Hepatocyte (in vitro differentiated cells): ENCODE measurements at places on chromosomes 7 and 10. TPM values are rescaled to one million over a fixed set of nuclear protein-coding genes. Genes with fewer than 3 reads are reported as not detected.
A peak's percentile ranks its signal among the peaks of the same experiment; 100 is the strongest.

GRCh38 chr7:149321978-149322541, 60.1 kb downstream of the ZNF783 start:
- H3K36me3 ChIP-seq, result no peaks in the 10 kb centered on the region
- no peaks in the 10 kb centered on the region for H3K27me3 ChIP-seq
- no peaks in the 10 kb centered on the region for H3K4me1 ChIP-seq
- no peak overlapping the region for H3K27ac ChIP-seq
- H3K4me3 ChIP-seq, result no peak overlapping the region

DNA sequence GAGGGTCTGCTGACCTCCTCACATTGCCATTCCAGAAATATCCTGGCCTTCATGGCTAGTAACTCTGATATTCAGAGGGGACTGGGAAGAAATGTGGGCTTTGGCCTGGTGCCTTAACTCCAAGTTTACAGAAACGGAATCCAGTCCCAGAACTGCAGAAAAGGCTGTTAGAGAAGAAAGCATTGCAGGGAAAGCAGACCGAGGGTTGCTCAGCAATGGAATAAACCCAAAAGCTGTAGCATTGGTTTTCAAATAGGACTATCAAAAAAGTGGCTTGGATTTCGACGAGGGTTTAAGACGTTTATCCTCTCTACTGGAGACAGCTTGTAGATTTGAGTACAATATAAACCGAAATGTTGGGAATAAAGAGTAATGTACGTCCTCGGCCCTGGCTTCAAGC, 425.8 kb upstream of the FOXK1 start:
- no peaks in the 10 kb centered on the region for H3K4me1 ChIP-seq
- no peaks in the 10 kb centered on the region for H3K27me3 ChIP-seq
- H3K27ac ChIP-seq, result peak overlapping the region; percentile 20
- no peak for DNase-seq

DNA sequence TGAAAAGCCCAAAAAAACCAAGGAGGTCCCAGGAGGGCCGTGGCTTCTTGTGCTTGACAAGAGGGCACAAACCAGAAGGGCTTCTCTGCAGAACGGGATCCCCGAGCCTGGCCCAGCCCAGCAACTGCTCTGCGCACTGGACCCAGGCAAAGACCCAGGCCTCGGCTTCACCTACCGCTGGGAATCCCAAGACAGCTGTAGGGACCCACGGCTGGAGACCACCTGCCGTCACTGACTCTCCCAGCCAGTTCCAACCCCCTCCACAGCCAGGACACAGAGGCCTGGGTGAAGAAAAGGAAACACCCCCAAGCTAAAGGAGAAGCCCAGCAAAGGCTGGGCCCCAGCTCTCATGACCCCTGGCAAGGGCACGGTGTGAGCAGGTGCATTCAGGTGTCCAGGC, 24.3 kb downstream of the PDGFA start:
- DNase-seq, result no peak
- no peak overlapping the region for H3K27ac ChIP-seq
- H3K4me3 ChIP-seq, result no peak overlapping the region
- no peaks in the 10 kb centered on the region for H3K27me3 ChIP-seq
- H3K36me3 ChIP-seq, result no peaks in the 10 kb centered on the region

GRCh38 chr10:9390516-9390915, 1336.0 kb downstream of the GATA3 start:
- H3K4me1 ChIP-seq, result no peaks in the 10 kb centered on the region
- DNase-seq, result no peak
- H3K27me3 ChIP-seq, result no peaks in the 10 kb centered on the region
- no peaks in the 10 kb centered on the region for H3K36me3 ChIP-seq

DNA sequence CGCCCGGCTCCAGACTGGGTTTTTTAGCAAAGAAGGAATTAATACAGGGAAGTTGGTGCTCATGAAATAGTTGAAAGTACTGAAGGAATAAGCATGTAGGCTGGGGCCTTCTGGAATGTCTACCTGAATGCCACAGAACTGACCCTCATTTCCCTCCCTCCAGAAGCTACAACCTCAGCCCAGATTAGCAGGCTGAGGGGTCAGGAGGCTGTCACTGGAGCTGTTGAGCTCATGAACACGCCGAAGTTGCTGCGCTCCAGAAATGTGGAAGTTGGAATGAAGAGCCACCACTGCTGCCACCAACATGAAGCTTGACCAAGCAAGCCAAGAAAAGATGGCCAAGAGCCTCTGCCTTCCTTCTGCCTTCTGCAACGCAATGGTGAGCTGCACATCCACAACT, 52.2 kb upstream of the KMT2E start:
- no peak for DNase-seq
- no peaks in the 10 kb centered on the region for H3K36me3 ChIP-seq
- H3K27me3 ChIP-seq, result no peaks in the 10 kb centered on the region
- H3K27ac ChIP-seq, result no peak overlapping the region
- H3K4me3 ChIP-seq, result no peak overlapping the region
- H3K4me1 ChIP-seq, result peaks cover 14% of the 10 kb centered on the region

The ADAMTS14 gene
- total RNA-seq, result 0.60 and 0.87 TPM in 2 replicates

The ZSCAN25 gene
- 11.4 and 18.8 TPM in 2 replicates for total RNA-seq

DNA sequence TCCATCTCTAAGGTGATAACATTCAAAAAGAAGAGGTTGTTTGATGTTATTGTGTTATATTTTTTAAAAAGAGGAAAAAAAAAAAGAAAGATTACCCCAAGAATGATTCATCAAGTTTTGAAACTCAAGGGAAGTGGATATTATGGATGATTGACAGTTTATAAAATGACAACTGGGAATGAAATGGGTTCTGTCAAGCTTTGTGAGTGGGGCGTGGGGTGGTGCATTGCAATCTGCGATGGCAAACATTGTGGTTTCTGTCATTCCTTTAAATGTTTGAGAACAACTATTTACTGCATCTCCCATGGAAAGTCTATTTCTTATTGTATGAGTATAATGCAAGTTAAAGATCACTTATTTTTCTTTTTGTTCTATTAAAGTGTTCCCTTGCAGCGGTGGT, 297.0 kb downstream of the CCDC3 start:
- no peaks in the 10 kb centered on the region for H3K27me3 ChIP-seq
- H3K4me1 ChIP-seq, result peaks cover 30% of the 10 kb centered on the region
- no peaks in the 10 kb centered on the region for H3K36me3 ChIP-seq
- no peak for DNase-seq

The TMEM176A gene
- 202 and 224 TPM in 2 replicates for total RNA-seq

GRCh38 chr7:157076466-157076865, 62.3 kb upstream of the UBE3C start:
- no peaks in the 10 kb centered on the region for H3K4me1 ChIP-seq
- H3K4me3 ChIP-seq, result no peak overlapping the region
- H3K36me3 ChIP-seq, result no peaks in the 10 kb centered on the region
- no peak for DNase-seq
- H3K27ac ChIP-seq, result no peak overlapping the region

DNA sequence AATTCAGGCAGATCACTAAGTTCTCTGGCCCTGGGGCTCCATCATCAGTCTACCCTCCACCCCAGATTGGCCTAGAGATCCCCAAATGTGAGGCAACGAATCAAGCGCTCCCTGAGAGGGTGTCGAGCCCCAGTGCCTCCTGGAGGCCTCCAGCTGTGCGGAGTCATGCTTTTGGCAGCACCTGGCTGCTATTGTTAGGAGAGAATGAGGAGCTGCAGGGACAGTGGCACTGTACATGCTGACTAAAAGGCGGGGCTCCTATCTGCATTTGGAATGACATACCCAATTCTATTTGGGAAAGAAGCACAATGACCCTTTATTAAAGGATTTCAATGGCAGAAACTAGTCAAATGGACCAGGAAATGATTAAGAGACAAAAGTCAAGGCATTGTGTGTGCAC, 161.8 kb downstream of the DPY19L1 start:
- H3K4me1 ChIP-seq, result no peaks in the 10 kb centered on the region
- DNase-seq, result no peak
- no peaks in the 10 kb centered on the region for H3K36me3 ChIP-seq
- no peak overlapping the region for H3K4me3 ChIP-seq
- no peak overlapping the region for H3K27ac ChIP-seq
- H3K27me3 ChIP-seq, result no peaks in the 10 kb centered on the region

The IMMP2L gene
- 9.1 and 17.6 TPM in 2 replicates for total RNA-seq
